ENCODE measurements at places on chromosomes 5 and 9.

- no peak for DNase-seq
Measured at GRCh38 chr9:79988126-79988525, 416.4 kb downstream of the TLE4 start.

DNA sequence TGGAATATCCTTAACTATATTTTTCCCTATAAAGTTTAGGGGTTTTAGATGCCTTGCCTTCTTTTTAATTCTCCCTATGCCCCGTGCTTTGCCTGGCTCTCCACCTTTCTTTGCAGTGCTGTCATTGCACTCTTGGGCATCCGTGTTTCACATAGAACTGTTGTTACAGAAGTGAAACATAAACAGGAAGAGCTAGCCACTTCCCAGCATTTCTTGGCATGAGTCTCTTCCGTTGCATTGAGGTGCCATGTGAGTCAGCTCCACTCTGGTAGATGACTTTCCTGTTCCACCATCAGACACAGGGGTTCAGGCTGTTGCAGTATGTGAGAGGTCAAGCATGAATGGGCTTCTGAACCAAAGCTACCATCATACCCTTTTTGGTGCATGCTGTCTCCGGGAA lies 73.4 kb downstream of the ANGPTL2 start:
- no peak for DNase-seq

GRCh38 chr9:124869466-124869985 lies 7.6 kb downstream of the ARPC5L start:
- DNase-seq: no peak

- DNase-seq: no peak
Measured at GRCh38 chr5:59543821-59544442, 349.6 kb downstream of the PDE4D start.

- DNase-seq: no peak
Measured at GRCh38 chr9:34520505-34521385, 2.0 kb downstream of the ENHO start.

Data from NCI-H1417 treated with DMSO at 0.1 percent for 48 hours (cell line).